Lower lobe of right lung (tissue), 2 donors: ENCODE measurements at places on chromosomes 1 and 21.

DNA sequence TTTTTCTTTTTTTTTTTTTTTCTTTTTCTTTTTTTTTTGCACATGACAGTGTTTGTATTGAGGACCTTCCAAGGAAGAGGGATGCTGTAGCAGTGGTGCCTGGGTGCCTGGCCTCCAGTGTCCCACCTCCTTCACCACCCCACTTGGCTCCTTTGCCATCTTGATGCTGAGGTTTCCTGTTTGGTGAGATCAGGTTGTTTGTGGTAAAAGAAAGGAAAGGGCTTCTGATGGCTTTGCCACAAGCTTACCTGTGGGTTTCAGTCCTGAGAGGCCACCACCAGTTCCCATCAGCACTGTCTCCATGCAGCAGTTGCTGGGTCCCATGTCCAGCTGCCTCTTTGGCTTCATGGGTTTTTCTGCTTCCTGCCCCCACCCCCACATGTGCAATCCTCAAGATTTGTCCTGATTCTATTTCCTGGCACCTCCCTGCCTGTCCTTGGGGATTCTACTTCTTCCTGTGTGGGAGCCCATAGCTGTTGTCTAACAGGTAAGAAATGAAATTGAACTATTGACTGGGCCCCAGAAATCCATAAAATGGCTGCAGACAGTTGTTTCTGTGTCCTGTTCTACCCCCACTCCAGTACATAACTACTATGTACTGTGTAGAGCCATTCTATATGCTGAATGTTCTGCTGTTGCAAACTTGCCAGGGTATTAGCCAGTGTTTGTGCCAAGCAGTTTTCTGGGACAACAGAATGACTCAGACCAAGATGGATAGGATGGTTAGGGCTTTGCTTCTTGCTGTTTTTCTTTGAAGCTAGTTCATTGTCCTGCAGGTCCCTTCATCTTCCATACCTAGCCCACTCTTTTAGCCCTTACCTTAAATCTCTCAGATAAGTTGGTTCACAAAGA is 4.2 kb upstream of the CCDC28B start:
- DNase-seq: no peak

DNA sequence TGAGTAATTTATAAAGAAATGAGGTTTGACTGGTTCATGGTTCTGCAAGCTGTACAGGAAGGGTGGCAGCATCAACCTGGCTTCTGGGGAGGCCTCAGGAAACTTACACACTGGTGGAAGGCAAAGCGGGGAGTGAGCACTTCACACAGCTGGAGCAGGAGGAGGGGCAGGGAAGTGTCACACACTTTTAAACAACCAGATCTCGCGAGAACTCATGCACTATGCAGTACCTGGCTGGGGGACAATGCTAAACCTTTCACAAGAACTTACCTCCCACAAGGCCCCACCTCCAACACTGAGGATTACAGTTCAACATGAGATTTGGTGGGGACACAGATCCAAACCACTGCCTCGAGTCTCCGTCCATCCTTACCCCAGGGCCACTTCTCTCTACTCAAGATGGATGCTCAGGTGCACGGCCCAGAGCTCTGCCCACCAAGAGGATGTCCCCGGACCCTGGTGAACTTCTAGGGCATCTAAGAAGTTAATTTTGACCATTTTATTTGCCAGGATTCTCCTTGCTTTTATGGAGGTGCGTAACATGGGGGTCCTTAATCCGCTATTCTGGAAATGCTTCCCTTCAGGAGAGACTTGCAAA is 22.7 kb upstream of the ACTRT2 start:
- no peak for DNase-seq

GRCh38 chr1:208223136-208223535 is 21.0 kb downstream of the PLXNA2 start:
- no peak for DNase-seq

- no peak for DNase-seq
Measured at GRCh38 chr1:230861489-230861888, 6.8 kb downstream of the C1orf198 start.

- no peak for DNase-seq
Measured at GRCh38 chr1:96538883-96539282, 182.7 kb upstream of the PTBP2 start.
